ENCODE measurements at places on chromosomes 4 and X.
A peak's percentile ranks its signal among the peaks of the same experiment; 100 is the strongest.

GRCh38 chr4:173261052-173261451 is 73.1 kb downstream of the HMGB2 start:
- DNase-seq, result no peak

DNA sequence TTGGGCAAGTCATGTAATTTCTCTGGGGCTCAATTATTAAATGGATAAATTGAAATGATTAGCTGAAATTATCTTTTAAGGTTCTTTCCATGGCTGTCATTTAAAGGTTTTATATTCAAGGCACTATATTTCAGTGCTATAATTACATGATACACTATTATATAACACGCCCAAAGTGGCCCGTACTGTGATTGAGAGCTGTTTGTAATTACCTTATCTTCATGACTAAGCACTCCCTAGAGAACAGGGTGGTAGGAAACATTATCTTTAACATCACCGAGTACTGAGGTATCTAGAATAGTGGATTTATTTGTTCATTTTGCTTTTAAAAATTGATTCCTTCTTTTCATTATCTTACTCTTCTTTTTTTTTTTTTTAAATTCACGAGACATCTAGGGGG is 79.0 kb downstream of the DIAPH2 start:
- DNase-seq, result no peak

DNA sequence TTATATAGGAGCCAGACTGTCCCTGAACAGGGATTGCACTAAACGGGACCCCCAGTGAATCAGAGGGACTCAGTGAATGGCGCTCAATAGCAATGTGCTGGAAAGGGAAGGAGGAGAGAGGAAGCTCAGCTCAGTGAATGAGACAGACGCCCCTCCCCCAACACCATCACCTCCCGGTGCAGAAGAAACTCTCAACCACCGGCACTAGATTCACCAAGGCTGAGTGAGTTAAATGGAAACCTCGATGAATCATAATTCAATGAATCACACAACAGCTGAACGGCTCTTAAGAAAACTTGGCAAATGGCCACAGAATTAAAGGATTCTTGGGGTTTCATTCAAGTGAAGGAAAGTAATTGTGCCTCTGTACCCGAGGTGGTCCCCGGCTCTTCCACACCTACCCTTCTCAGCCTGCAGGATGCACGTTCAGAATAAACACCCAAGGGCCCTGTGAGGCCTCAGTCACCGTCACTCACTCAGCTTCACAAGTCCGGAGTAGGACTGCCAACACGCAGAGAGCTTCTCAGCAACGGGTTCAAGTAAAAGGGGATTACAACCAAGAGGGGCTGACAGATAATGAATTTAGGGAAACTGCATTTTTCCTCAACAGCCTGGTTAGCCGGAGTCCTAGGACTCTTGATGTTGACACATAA is 29.3 kb downstream of the CRMP1 start:
- DNase-seq, result no peak

DNA sequence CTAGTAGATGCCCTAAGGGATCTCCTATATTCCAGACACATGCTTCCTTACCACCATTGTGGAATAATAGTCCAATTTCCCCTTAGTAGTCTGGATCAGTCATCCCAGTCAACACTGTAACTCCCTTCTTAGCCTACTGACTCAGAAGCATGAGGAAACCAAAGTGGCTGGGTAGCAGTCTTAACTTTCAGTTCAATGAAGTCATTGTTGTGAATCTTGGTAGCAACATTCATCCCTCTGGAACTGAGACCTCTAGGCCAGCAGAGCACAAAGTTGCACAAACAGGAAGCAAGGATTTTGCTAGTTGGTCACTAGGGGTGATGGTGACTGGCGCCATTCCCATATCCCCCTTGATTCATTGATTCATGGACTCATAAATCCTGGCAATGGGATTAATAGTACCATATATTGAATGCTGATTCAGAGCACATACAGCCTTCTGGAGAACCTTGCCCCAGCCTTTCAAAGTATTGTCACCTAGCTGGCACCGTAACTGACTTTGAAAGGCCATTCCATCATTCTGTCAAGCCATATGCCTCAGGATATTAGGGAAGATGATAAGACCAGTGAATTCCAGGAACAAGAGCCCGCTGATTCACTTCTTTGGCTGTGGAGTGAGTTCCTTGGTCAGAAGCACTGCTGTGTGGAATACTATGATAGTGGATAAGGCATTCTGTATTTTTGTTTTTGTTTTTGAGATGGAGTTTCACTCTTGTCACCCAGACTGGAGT is 19.7 kb upstream of the GPAT3 start:
- no peak for DNase-seq

DNA sequence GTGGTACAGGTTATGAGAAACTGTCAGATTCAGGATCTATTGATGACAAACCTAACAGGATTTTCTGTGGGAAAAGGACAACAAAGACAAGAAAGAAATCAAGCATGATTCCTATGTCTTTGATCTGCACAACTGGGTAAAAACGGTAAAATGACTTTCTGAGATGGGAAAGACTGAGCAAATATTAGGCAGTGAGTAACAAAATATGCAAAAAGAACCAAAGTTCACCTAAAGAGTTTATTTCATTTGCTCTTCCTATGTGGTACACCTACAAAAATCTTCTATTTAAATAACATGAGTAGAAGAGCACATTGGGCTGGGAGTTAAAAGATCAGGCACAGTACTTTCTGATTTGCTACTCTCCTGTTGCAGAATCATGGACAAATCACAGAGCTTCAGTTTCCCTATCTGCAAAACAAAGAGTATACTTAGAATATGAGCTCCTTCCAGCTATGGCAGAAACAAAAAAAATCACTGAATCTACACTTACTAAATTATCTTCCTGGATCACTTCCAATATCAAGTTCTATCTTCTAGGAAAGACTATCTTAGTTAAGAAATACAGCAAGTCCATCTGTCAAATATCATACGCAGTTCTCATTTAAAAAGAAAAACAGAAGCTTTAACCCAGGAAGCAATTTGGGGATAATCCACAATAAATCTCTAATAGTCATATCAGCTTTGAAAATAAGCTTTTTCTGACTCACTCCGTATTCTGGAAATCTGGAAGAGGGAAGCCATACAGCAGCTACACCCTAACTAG is 37.4 kb downstream of the NFXL1 start:
- DNase-seq, result no peak

GRCh38 chrX:140507223-140507981 is 2.5 kb upstream of the SOX3 start:
- DNase-seq, result peak; percentile 79

DNA sequence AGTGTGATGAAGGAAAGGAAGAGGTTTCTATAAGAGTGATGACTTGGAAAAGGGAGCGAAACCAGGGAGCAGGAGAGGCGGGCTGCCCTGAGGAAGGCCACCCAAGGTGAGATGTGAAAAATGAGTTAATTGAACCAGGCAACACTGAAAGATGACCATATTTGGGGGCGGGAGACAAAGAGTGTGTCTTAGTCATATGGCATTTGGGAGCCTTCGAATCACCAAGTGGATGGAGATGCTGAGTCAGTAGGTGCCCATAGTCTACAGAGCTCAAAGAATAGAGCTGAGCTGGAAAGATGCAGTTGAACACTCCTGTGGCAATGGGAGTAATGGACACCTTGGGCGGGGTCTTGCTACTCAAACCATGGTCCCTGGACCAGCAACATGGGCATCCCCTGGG is 8.3 kb upstream of the TLR8 start:
- DNase-seq, result no peak

DNA sequence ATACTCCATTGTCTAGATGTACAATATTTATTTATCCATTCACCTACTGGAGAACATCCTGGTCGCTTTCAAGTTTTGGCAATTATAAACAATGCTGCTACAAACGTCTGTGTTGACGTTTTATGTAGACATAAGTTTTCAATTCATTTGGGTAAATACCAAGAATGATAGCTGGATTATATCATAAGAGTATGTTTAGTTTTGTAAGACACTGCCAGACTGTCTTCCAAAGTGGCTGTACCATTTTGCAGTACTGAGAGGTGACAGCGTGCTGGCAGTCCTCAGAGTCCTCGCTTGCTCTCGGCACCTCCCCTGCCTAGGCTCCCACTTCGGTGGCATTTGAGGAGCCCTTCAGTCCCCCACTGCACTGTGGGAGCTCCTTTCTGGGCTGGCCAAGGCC is 253.3 kb upstream of the INTU start:
- no peak for DNase-seq

DNA sequence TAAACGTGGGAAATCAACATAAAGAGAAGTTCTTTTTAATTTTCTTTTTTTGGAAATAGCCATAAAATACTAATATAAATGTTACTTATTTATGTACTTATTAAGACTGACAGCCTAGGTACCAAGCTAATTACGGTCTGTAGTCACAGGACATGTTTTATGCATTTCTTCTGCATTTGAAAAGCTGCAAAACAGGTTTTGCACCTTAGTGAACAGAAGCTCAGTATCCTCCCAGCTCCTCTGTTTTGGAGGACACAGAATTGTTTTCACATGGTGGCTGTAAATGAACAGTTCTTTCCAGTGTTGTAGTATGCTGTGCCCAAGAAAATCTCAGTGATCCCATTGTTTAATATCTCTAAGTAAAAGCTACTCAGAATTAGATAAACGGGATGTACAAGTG is 1788.0 kb upstream of the TENM3 start:
- DNase-seq, result no peak

- no peak for DNase-seq
These were observed 41.3 kb downstream of the TRAPPC11 start for GRCh38 chr4:183700407-183700806.

- DNase-seq, result no peak
These were observed 976 bp downstream of the PHKA1 start for GRCh38 chrX:72713130-72713529.

DNA sequence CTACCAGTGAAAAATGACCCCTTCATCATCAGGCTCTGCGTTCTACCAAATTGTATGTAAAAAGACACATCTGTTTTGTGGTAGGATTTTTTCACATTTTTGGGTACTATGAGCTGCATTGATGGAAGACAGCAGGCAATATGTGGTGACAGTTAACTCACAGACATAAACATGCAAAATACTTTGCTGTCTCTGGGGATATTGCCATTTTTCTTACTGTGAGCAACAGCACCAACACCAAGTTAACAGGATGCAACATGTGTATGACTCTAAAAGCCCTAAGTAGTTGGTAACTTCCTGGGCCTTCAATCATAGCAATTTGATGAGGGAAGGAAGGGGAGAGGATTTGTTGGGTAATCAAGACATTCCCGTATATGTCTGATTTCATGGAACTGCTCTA is 56.4 kb upstream of the DRP2 start:
- no peak for DNase-seq

DNA sequence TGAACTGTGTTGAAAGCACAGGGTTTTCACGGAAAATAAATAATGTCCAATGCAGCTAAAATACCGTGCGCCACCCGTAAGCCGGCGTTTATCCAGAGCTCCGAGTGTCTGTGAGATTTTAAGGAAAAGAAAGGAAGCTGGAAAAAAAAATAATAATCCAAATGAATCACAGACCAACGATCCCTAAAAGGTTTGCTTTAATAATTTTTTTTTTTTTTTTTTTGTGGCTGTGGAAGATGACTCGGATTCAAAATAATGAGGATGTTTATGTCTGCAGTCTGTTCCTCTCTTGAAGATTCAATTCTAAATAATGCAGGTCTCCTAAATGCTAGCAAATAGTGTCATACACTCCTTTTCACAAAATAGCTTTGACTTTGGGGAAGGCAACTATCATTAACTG is 84.6 kb upstream of the PPP2R3B start:
- no peak for DNase-seq

GRCh38 chr4:30720021-30720660 is at the start of gene PCDH7:
PCDH7 (plus strand) TSS chr4:30720369; CDS start chr4:30721423, 1,054 bp downstream.
- DNase-seq, result peak; percentile 75

- no peak for DNase-seq
These were observed 44.7 kb downstream of the SCD5 start for GRCh38 chr4:82753725-82754410.

DNA sequence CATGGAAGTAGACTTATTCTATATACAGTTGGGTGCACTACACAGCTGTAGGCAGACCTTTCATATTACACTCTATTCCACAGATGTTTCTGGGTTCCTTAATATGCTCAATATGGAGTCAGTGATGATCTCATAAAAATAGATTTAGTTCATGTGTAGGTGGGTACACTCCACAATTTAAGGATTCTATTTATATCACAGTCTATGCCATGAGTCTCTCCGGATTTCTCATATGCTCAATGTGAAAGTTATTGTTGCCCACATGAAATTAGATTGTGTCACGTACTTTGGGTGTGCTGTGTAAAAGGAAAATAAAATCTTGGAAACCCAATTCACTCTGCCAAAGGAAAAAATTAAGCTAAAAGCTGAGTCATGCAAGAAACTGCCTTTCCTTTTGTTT is 32.5 kb upstream of the TASL start:
- DNase-seq, result no peak

DNA sequence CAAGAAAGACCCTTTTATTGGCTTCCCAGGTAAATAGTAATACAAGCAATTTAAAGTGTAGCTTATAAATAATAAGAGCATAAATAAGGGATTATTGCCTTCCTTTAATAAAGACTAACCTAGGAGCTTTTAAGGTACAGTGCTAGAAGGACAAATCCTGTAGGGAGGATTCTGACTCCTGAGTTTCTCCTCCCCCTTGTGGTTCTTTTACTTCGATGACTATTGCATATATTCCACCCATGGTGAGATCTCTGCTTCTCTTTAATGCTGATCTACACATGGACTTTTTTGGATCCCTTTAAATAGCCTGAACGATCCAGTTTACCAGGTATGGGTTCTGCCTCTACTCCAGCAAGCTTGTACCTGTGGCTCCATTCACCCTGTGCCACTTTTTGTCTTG is 2.5 kb downstream of the GALNT7 start:
- no peak for DNase-seq

DNA sequence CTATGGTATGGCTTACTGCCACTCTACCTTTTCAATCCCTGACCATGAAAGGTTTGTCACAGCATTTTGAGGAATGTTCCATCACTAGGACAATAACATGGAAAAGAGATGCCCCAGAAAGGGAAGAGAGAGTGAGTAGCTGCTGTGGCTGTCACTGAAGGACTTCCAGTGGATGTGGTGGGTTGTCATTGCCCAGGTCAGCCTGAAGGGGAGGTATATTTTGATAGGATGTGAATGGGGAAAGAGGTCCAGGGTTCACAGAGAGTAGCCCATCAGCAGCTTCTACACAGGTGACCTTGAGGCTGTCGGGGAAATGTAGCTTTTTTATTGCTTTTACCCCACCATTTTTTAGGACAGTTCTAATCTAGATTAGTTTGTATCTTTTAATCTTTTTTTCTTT is 30.8 kb downstream of the MTM1 start:
- no peak for DNase-seq

- DNase-seq, result no peak
These were observed 20.5 kb downstream of the RELL1 start for GRCh38 chr4:37665333-37666320.

GRCh38 chr4:139901531-139902320 is 236.1 kb downstream of the MGST2 start:
- no peak for DNase-seq

GRCh38 chrX:111040377-111041017 is 55.5 kb upstream of the PAK3 start:
- DNase-seq, result no peak

GRCh38 chrX:153993079-153993478 is 20.5 kb downstream of the TMEM187 start:
- DNase-seq, result peak; percentile 22

- peak; percentile 54 for DNase-seq
These were observed 388.9 kb downstream of the SPRY1 start for GRCh38 chr4:123785538-123785937.
